Tibial artery (tissue), 4 donors: ENCODE measurements at places on chromosomes 5 and 9.
A peak's percentile ranks its signal among the peaks of the same experiment; 100 is the strongest.

DNA sequence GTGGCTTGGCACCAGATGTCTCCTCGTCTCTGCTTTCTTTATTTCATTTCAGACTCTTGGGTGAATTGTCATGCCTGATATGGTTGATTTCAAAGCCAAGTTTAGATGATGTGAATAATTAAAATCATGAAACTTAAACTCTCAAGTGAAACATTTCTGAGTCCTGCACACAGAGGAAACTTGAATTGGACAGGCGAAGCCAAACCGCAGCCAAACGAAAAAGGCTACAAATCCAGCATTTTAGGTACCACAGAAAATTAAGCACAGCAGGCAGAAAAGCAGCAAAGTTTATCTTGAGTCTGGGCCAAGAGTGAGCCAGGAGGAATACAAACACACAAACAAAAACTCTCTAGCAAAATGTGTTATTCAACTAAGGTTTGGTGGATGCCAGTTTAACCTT lies 659.8 kb upstream of the KLF4 start:
- no peaks in the 10 kb centered on the region for H3K36me3 ChIP-seq
- no peaks in the 10 kb centered on the region for H3K4me1 ChIP-seq
- H3K27me3 ChIP-seq = no peaks in the 10 kb centered on the region
- no peak overlapping the region for H3K4me3 ChIP-seq
- no peak overlapping the region for H3K27ac ChIP-seq
- no peak for DNase-seq

DNA sequence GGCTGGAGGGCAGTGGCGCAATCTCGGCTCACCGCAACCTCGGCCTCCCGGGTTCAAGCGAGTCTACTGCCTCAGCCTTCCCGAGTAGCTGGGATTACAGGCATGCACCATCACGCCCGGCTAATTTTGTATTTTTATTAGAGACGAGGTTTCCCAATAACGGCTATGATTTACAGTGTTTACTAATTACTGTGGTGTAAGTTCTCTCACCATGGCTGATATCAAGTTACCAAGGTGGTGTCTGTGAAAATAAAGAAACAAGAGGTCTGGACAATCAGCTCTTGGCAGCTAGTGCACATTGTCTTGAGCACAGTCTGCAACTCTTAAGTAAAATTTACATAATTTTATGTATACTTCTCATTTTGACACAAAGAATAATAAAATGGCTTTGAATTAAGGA lies 385.5 kb upstream of the COX7C start:
- no peak overlapping the region for H3K4me3 ChIP-seq
- no peak for DNase-seq
- no peaks in the 10 kb centered on the region for H3K27me3 ChIP-seq
- H3K27ac ChIP-seq = no peak overlapping the region
- H3K36me3 ChIP-seq = no peaks in the 10 kb centered on the region
- no peaks in the 10 kb centered on the region for H3K4me1 ChIP-seq

- DNase-seq = no peak
- H3K27ac ChIP-seq = no peak overlapping the region
- H3K4me3 ChIP-seq = no peak overlapping the region
- H3K4me1 ChIP-seq = peaks cover 20% of the 10 kb centered on the region
These were observed 97.5 kb downstream of the PIP5K1B start for GRCh38 chr9:68802525-68803015.

DNA sequence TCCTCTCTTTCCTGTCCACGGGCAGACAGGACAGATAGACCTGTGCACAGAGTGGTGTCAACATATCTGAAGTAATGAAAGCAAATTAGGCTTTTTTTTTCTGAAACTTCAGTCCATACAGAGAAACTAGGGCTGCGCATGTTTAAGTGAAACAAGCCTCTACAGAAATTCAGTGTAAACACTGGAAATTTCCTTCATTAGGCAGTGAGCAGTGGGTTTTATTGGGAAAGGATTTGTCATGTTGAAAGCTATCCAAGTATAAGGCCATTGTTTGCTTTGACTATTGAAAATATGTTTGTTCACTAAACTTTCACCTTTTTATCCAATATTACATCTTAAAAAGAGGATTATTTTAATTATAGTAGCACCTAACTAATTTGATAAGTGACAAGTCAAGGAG lies 161.2 kb downstream of the AOPEP start:
- no peak for DNase-seq
- H3K36me3 ChIP-seq = no peaks in the 10 kb centered on the region
- no peaks in the 10 kb centered on the region for H3K27me3 ChIP-seq
- no peaks in the 10 kb centered on the region for H3K4me1 ChIP-seq
- H3K27ac ChIP-seq = no peak overlapping the region

DNA sequence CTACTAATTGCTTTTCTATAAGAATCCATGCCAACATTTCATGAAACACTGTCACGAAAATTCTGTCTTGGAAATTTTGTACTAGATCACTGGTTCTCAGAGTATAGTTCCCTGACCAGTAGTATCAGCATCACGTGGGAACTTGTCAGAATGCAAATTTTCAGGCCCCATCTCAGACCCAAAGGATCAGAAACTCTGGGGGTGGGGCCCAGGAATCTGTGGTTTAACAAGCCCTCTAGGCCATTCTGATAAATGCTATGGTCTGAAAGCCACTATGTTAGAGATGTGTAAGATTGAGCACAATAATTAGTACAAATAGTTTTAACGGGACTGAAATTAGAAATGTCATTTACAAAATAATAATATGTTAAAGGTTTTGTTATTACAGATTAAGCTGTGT lies 615.7 kb upstream of the ARRDC3 start:
- H3K4me3 ChIP-seq = no peak overlapping the region
- no peak overlapping the region for H3K27ac ChIP-seq
- no peak for DNase-seq
- H3K36me3 ChIP-seq = no peaks in the 10 kb centered on the region

DNA sequence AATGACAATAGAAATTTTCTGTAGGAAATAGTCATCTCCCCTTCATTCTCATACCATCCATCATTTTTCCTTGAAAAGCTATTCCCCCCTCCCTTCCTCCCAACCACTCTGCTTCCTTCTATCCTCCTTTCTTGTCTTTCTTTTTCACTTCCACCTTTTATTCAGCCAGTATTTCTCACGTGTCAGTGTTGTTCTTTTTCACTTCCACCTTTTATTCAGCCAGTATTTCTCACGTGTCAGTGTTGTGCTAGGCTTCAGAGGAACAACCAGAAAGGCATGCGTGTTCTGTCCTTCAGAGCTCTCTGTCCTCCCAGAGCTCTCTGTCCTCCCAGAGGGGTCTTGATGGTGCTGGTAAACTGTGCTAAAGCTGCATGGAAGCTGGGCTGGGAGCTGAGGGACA lies 419.6 kb downstream of the GADD45G start:
- H3K36me3 ChIP-seq = no peaks in the 10 kb centered on the region
- peaks cover 15% of the 10 kb centered on the region for H3K4me1 ChIP-seq
- H3K4me3 ChIP-seq = no peak overlapping the region

DNA sequence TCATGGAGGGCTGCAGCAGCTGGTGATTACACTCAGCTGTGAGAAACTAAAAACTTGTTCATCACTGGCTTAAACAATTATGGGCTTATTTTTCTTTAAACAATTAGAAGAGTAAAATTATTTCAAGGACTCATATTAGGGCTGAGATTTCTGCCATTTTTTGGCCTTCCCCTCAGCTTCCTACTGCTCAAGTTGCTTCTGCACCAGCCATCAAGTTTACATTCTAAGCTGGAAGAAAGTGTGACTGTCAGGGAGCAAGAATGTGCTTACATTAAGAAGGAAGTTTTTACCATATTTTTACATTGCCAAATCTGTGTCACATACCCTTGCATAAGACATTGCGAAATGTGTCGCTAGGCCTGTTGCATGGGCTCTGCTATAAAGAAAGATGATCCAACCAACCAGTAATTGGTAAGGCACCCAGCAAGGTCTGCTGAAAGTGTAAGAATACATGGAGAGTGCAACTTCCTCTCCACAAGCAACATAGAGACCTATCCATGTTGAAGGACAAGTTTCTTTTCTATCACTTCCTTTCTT lies 260.3 kb upstream of the CDH10 start:
- no peak overlapping the region for H3K27ac ChIP-seq
- H3K4me3 ChIP-seq = no peak overlapping the region
- DNase-seq = no peak
- H3K27me3 ChIP-seq = no peaks in the 10 kb centered on the region
- H3K36me3 ChIP-seq = no peaks in the 10 kb centered on the region
- H3K4me1 ChIP-seq = no peaks in the 10 kb centered on the region

DNA sequence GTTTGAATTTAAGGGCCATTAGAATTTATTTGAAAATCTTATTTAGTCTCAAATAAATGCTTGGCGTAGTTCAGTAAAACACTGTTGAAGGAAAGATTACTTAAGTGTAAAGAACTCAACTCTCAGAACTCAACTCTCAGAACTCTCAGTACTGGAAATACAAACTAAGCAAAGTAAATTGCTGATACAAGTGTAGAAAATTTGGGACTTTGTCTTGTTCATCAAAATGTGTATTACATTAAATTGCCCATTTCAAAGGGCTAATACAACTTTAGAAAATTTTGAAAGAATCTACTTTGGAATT lies 99.4 kb downstream of the CSNK1G3 start:
- H3K27ac ChIP-seq = no peak overlapping the region
- no peak overlapping the region for H3K4me3 ChIP-seq
- no peaks in the 10 kb centered on the region for H3K4me1 ChIP-seq
- no peaks in the 10 kb centered on the region for H3K27me3 ChIP-seq

DNA sequence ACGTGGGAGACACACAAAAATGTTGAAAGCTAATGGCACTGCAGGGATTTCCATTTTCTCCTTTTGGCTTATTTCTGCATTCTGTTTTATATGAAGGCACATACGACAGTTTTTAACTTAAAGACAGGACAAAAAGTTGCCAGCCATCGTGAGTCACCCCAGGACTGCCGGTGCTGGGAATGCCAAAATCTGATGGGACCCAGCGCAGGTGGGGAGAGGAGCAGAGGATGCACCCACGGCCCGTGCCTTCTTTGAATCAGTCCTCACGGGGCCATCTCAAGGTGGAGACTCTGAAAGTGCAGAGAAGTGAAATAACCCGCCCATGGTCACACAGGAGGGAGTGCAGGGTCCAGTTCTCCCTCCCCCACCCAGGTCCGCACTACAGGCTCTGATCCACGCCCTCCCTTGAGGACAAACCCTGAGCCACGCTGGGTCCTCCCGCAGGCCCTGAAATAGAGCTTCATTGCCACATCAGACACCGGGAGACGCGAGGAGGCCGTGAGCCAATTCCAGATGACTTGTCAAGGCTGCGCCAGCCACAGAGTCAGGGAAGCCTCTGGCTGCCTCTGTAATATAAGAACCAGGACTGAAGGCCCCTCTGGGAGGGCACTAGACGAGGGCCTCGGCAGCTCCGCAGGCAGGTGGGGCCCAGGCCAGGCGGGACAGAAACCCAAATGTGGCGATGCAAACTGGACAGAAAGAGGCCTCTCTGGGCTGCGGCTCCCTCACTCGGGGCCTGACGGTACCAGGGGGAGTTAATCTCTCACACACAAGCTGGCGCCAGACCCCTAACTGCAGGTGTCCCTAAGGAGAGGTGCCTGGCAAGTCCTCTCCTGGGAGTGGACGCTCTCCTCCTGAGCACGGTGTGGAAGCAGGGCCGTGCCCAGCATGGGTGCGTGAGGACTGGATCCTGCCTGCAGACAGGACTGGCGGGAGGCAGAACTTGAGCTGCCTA lies 22.9 kb downstream of the ADAMTS2 start:
- no peaks in the 10 kb centered on the region for H3K27me3 ChIP-seq
- no peak overlapping the region for H3K27ac ChIP-seq
- H3K36me3 ChIP-seq = no peaks in the 10 kb centered on the region
- peak; percentile 65 for DNase-seq

DNA sequence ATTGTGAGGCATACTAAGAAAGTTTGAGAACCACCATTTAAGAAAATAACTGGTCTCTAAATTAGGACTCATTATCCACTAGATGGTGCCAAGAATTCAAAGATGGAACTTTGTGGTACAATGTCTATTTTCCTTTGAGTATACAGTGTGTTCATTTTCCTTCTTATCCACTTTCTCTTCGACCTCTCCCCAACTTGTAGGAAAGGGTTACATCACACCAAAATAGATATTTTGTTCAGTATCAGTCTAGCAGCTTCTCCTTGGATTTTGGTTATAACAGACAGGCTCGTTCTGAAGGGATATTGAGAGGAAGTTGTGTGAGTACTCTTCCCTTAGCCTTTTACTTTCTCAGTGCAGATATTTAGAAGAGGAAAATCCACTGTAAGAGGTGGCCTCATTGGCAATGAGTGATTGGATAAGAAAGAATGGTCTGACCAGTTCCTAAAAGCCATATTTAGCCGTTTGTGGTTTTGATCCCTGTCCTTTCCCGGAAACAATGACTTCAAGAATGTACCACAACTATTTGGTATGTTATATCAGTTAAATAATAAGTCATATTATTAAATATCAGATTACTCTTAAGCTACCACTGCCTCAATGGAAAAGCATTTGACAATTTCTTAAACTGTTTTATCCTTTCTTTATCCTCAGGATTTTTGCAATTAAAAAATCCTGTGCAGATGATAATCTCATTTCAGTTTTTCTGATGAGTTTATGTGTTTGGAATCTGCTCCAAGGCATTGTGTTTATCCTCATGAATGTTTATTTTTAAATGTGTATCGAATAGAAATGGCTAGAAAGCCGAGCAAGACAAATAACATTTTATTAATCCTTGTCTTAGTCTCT lies 69.0 kb upstream of the GRAMD2B start:
- peaks cover 19% of the 10 kb centered on the region for H3K4me1 ChIP-seq
- no peak overlapping the region for H3K4me3 ChIP-seq
- no peaks in the 10 kb centered on the region for H3K27me3 ChIP-seq
- DNase-seq = no peak
- H3K27ac ChIP-seq = peak overlapping the region; percentile 48

DNA sequence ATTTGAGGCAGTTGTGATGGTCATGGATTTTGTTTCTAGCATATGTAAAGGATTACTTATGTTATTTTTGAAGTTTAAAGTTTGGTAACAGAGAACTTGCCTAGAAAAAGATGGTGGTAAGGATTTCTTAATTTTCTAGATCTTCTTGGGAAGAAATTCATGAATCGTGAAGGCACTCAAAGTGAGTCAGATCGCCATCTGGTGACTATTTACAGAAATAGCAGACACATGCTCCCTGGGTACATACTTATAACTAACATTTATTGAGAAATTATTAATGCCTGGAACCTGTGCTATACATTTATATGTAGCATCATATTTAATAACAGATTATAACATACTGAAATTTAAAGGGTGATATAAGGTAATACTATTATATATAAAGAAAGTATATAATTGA lies 299.7 kb downstream of the IZUMO3 start:
- no peaks in the 10 kb centered on the region for H3K36me3 ChIP-seq
- H3K4me1 ChIP-seq = no peaks in the 10 kb centered on the region
- H3K27ac ChIP-seq = no peak overlapping the region
- H3K27me3 ChIP-seq = no peaks in the 10 kb centered on the region
- no peak for DNase-seq
- H3K4me3 ChIP-seq = no peak overlapping the region
